ENCODE measurements at places on chromosomes 13 and 19. TPM values are rescaled to one million over a fixed set of nuclear protein-coding genes. Genes with fewer than 3 reads are reported as not detected.

Gene LILRA2
- 1.4 TPM for total RNA-seq

Gene AMH
- total RNA-seq = 3.1 TPM

Gene ZNF730
- 11.1 TPM for total RNA-seq

Gene IRGC
- total RNA-seq = not detected

Gene B3GNT3
- total RNA-seq = 0.72 TPM

Gene LRG1
- total RNA-seq = 5.5 TPM

Gene MCEMP1
- 0.96 TPM for total RNA-seq

Gene LILRA1
- total RNA-seq = 1.4 TPM

Gene KLK14
- not detected for total RNA-seq

Gene PPAN
- total RNA-seq = 26.0 TPM

Data from umbilical cord (tissue), 2 donors.